ENCODE measurements at places on chromosomes 1 and 21.

DNA sequence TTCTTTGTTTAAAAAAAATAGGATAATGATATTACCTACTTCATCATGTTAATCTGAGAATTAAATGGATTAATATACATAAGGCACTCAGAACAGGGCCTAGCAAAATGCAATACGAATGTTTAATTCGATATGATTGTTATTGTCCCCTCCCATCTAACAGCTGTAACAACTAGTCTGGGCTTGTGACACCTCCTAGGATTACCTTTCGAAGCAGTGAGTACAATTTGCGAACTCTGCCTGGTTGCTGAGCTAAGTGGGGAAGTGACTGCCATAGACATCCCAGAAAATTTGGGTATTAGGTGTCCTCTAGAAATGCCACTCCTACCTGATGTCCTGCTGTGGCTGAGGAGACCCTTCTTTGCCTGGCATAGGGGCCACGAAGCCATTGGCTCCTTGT lies 3.0 kb downstream of the RASSF5 start:
- no peak for DNase-seq

- DNase-seq, result no peak
Measured at GRCh38 chr21:26082549-26082948, 88.0 kb downstream of the APP start.

GRCh38 chr1:191641420-191642260 lies 516.6 kb upstream of the RGS18 start:
- no peak for DNase-seq

DNA sequence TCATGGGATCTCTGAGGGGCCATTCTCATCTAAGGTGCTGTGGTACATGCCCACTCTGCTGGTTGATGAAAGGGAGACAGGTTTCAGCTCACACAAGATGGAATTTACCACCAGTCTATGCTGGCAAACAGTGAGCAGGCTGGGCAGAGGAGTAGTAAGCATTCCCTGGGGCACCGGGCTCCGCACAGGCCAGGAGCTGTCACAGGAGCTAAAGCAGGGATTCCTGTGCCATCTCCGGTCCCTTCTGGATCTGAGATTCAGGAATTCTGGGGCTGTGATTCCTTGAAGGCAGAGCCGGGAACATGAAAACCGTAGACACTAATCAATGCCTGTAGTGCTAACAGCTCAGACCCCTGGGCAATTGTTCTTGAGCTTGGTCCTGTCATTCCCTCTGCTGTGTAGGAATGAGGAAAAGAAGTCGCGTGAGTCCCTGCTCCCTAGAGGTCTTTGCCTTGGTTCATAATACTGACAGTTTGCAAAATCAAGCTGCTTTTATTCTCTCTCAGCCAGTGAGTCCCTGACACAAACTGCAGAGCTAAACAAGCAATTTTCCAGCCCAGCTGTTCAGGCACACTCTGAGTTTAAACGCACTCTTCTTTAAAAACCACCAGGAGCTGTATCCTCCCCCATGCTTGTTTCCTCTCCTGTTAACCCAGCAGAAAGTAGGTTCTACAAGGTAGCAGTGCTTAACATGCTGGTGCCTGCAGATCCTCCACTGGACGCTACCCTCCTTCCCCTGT lies 52.5 kb downstream of the MDM4 start:
- no peak for DNase-seq

GRCh38 chr1:200279810-200280411 lies 129.9 kb downstream of the ZNF281 start:
- DNase-seq, result peak; percentile 83

DNA sequence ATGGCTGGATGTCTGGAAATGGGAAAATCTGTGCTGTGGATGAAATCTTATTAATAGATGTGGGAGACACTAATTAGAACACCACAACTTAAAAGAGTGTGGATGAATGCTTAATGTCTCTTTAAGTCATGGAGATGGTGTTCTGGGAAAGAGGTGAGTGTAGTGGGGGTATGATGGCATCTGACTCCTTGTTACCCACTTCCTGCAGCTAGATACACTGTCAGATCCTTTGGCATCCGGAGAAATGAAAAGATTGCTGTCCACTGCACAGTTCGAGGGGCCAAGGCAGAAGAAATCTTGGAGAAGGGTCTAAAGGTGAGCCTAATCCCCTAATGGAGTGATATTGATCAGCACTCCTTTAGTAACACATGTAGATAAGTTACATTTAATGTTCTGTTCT lies 2.0 kb downstream of the RPL11 start:
- no peak for DNase-seq

DNA sequence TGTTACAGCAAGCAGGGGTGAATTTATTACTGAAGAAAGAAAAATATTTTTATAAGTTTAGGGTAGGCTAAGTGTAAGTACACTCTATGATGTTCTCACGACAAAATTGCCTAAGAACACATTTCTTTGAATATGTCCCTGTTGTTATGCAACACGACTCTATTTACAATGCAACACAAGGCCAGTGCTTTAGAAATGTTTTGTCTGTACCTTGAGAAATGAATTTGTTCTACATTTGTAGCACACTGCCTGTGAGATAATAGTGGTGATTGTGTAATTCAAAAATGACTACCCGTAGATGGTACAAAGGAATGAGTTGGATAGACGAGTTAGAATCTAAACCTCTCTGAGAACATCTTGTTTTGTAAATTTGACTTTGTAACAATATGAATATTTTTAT lies 63.7 kb upstream of the IGSF5 start:
- DNase-seq, result no peak

- DNase-seq, result peak; percentile 40
Measured at GRCh38 chr1:22709227-22709626, 1.4 kb upstream of the EPHB2 start.

- no peak for DNase-seq
Measured at GRCh38 chr21:29232530-29233255, 66.0 kb upstream of the BACH1 start.

DNA sequence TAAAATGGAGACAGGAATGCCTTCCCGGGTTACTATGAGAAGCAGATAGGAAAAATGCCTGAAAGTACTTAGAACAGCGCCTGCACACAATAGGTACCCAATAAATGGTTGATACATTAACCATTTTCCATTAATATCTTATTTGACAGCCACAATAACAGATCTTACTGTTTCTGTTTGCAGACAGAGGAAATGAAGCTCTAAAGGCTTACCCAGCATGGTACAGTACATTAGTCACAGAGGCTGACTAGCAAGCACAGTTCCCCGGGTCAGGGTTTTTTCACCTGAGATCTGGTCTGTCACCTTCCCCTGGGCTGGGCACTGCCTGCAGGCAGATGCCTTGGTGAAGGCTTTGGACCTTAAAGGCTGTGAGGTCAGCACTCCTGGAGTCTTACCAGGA lies 2.9 kb downstream of the TRIM63 start:
- no peak for DNase-seq

DNA sequence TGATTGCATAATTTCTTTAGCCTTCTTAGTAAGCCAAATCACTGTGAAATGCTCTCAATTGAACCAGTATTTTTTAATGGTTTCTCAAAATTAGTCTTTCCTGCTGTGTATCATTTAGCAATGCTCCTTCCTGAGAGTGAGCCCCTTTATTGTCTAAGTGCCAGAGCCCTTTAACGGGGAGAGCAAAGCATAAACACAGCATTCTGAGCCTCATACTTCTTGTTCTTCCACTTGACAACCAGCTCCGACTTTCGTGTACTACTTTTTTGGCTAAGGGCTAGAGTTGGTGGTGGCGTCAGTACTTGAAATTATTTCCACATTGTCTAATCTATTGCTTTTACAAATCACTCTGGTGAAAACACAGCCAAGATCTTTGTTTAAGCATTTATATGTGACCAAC lies 299.0 kb downstream of the TPR start:
- no peak for DNase-seq

GRCh38 chr1:199550199-199551065 lies 477.1 kb upstream of the NR5A2 start:
- no peak for DNase-seq

DNA sequence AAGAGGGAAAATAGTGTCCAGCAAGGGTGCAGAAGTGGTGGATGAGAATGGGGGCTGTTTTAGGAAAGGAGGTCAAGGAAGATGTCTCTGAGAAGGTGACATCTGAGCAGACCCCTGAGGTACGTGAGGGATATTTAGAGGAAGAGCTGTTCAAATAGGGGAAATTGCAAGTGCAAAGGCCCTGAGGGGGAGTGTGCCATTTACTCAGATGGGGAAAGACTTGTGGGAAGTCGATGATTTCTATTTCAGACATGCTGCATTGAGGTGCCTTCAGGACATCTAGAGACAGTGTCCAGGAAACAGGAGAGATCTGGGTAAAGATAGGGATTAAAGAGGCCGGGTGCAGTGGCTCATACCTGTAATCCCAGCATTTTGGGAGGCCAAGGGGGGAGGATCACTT lies 10.4 kb upstream of the ADGRB2 start:
- no peak for DNase-seq

DNA sequence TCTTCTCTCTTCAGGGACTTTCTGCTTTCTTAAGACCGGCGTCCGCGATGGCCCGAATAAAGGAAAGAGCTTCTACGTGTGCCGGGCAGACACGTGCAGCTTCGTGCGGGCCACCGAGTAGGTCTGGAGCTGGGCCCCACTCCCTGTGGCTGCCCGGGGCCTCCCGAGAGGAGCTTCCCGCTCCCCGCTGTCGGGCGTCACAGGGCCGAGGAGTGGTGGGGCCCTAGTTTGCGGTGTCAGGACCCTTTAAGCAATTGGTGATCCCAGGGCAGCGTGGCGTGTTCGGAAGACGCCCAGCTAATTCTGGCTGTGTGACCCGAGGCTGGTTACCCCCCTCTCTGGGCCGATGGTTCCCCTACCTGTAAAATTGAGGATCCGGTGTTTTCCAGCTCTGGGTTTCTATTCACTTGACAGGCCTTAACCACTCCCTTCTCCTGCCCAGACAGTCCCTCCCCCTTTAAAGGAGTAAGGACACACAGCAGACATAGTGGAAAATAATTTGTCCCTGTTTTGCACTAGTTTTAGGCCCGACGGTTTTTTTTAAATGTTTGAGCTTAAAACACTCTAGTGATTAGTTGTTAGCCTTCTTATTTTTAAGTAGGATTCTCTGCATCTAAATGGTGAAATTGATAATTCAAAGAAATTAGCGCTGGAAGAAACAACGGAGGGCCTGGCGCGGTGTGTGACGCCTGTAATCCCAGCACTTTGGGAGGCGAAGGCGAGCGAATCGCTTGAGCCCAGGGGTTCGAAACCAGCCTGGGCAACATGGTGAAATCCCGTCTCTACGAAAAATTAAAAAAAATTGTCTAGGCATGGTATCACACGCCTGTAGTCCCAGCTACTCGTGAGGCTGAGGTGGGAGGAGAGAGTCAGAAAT lies 553 bp downstream of the TTF2 start:
- peak; percentile 60 for DNase-seq

GRCh38 chr1:200528858-200529606 lies 91.5 kb downstream of the KIF14 start:
- DNase-seq, result no peak

DNA sequence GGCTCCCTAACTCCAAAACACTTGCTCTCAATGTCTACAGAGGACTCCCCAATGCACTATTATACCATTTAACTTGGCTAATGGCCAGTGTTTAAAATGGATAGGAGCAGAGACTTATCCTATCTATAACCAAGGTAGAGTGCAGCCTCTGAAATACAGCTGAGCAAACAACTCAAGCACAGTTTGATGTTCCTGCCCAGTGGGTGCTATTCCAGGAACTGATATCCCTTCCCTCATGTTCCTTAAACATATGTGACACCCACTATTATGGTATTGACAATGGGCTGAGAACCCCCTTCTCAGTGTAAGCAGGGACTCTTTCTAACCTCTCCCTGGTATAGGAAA lies 51.7 kb downstream of the SH3GLB1 start:
- DNase-seq, result no peak

DNA sequence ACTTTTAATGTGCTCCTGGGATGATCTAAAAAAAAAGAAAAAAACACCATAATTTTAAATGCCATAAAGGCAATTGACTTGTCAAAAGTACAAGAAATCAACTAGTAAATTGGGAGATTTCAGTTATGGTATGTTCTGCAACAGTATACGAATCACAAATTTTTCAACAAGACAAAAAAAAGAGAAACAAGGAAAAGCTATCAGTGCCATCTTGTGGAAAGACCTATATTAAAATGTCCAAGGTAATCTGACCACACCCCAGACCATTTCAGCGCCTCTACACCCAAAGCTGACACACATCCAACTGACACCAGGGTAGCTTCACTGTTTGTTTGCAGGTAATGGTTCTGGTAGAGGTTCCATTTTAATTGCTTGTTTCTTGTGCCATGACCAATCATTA lies 5.0 kb upstream of the DUSP23 start:
- DNase-seq, result no peak

- DNase-seq, result no peak
Measured at GRCh38 chr1:231776010-231776756, 149.6 kb downstream of the DISC1 start.

DNA sequence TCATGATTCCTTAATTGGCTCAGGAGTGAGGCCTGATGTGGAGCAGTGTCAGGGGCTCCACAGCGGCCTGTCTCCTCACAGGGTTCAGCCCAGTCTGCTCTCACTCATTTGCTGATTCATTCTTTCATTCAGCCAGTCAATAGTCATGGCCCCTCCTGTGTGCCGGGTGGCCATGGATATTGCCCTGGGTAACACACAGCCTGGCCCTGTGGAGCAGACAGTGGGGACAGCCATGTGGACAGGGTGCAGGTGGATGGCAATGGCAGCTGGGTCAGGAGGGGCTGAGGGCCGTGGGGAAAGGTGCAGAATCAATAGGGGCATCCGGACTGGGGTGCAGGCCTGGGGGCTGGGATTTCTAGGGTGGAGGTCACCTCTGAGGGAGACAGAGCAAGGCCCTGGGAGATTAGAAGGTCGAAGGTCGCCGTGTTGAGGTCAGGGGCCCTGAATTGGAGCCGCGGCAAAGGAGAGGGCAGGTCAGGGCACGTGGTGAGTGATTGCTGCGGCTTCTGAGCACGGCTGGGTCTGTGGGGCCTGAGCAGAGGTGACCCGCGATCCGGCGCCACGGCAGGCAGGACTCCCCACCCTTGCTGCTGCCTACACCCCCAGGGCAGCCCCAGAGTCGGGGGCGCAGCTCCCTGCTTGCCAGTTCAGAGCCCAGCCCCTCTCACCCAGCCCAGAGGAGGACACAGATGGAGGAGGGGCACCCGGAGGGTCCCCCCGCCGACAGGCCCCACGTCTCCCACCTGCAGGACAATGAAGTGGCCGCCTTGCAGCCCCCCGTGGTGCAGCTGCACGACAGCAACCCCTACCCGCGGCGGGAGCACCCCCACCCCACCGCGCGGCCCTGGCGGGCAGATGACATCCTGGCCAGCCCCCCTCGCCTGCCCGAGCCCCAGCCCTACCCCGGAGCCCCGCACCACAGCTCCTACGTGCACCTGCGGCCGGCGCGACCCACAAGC lies 33.4 kb downstream of the SLC19A1 start:
- no peak for DNase-seq

DNA sequence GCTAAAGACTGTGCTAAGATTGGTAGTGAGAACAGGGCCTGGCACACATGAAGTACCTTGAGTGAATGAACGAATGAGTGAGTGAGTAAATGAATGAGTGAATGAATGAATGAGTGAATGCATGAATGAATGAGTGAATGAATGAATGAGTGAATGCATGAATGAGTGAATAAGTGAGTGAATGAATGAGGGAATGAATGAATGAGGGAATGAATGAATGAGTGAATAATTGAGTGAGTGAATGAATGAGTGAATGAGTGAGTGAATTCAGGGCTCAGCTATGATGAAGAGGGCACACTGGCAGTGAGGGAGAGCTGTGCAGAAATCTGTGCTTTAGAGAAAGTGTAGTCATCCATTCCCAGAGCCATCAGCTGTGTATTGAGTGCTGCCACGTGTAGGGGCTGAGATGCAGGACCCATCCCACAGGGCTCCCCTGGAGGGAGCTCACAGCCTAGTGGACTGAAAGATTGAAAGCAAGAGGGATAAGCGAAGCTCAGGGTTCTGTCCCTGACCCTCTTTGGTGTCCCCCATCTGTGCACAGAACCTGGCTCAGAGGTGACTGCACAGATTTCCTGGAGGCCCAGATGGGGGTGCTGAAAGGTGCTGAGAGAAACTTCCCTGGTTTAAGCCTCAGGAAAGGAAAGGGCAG lies 217.9 kb upstream of the VAMP3 start:
- no peak for DNase-seq

All from HAP-1 (cell line).